ENCODE measurements at places on chromosomes 4 and X.

DNA sequence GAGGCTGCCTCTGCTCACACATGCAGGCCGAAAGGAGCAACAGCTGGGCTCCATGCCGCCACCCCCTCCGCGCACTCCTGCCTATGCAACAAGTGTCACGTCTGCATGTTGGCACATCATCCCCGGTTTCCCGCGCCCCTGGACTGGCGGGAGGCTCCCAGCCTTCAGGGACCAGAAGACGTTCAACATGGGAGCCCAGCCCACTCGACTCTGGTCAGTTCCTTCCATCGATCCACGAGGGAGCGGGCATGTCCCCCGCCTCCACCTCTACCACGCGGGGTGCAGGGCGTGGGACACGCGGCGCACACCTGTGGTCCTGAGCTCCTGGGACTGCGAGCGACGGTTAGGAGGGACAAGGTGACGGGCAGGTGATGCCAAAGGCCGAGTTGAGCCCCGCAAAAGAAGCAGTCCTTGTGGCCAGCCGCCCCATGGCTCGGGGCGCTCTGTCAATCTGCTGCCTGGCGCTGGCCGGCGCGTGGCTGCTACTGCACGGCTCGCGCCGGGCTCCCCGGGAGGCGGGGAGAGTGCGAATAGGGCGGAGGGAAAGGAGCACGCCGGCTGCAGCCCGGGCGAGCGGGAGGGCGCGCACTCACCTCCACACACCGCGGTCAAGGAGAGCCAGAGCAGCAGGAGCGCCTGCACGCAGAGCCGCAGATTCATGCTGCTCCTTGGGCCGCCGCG is 645 bp downstream of the APLN start:
- DNase-seq, result peak; percentile 20

DNA sequence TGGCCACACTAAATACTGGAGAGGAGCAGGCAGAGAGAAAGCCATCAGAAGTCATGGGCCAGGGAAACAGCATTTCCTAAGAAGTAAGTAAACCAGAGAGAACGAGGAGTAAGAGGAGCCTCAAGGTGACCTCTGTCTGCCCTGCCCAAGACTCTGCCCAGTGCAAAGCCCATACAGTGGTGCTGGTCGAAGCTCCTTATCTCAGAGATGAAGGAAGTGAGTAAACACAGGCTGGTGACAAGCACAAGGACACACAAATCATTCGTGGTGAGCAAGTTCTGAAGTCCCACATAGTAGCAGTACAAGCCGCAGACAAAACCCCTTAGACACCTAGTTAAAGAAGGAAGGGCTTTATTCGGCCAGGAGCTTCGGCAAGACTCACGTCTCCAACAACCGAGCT is 62.7 kb downstream of the DCTD start:
- DNase-seq, result no peak

DNA sequence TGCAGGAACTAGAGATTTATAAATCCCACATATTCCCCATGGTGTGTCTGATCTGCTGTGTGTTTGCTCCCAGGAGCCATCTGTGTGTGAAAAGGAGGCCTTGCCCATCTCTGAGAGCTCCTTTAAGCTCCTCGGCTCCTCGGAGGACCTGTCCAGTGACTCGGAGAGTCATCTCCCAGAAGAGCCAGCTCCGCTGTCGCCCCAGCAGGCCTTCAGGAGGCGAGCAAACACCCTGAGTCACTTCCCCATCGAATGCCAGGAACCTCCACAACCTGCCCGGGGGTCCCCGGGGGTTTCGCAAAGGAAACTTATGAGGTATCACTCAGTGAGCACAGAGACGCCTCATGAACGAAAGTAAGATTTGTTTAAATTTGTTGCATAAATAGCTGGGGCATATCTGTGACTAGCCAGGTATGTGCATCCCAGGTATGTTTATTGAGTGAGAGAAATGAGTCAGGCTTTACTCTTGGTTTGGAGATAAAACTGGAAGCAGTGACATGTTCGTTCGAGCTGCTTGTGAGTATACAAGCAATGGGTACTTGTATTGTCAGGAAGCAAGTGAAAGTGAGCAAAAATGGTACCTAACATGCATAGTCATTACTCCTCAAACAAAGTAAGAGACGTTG is 89.5 kb downstream of the PTTG2 start:
- DNase-seq, result no peak

GRCh38 chr4:15963576-15963975 is 601 bp upstream of the FGFBP2 start:
- no peak for DNase-seq

DNA sequence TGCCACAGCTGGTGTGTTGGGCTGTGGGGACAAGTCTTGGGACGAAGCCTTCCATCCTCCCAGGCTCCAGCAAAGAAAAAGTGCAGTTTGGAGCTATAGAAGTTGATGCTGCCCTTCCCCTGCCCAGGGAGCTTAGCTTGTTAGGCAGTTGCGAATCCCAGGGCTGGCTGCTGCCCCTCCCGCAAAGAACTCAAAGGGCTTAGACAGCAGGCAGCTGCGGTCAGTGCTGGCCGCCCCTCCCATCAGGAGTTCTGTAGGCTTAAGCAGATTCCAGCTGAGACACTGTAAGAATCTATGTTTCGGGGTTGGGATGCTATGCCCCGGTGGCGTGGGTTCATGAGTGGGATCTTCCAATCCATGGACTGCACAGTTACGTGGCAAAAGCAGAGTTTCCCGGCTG is 956.7 kb downstream of the GLUD2 start:
- no peak for DNase-seq

DNA sequence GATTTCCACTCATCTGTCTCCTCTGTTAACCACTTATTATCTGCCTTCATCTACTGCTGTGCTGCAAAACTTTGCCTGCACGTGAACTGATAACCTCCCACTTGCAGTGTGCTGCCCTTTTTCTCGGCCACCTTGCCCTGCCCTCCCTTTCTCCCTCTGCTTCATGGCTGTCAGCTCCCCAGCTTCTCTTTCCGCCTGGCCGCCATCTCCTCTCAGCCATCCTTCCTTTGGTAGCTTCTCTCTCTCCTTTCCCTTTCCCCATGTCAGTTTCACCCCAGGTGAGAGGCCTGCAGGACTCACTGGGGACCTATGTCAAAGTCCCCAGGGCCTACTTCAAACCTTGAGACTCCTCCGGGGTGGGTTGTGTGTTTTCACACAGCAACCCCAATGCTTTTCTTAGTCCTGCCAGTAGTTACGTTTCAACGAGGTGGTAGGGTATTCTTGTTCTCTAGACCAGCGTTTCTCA is 6.6 kb downstream of the MSL3 start:
- DNase-seq, result no peak

DNA sequence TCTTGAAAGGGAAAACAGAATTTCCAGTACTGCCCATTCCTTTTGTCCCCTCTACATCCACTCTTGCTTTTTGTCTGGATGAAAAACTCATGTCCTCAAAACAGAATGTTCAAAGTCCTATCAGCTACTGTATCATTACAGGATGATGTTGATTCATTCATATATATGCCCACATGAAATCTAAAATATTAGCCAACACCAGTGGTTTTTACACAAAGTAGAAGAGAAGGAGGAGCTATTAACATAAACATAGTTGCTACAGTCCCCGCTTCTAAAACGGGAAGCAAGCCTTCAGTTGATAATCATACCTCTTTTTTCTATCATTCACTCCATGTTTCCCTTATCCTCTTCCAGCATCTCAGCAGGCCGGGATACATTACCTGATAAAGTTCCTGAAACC is 7.7 kb upstream of the THOC2 start:
- DNase-seq, result no peak

DNA sequence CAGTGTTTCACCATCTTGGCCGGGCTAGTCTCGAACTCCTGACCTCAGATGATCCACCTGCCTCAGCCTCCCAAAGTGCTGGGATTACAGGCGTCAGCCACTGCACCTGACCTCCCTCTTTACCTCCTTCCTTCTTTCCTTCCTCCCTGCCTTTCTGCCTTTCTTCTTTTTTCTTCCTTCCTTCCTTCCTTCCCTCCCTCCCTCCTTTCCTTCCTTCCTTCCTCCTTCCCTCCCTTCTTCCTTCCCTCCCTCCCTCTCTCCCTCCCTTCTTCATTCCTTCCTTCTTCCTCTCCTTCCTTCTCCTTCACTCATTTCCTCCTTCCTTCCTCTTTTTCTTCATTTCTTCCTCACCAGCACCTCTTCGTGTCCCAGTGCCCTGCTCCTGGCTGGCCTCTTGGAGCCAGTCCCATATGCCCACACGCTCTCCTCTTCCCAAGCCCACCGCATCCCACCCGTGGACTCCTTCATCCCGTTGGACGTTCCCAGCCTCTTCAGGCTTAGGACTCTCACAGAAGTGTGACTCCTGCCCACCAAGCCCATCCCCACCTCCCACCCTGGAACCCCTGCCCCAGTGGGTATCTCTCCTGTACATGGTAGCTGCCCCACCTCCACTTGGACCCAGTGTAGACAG is 22.6 kb downstream of the CSF2RA start:
- DNase-seq, result no peak

GRCh38 chr4:80058740-80059139 is 14.3 kb downstream of the ANTXR2 start:
- no peak for DNase-seq

DNA sequence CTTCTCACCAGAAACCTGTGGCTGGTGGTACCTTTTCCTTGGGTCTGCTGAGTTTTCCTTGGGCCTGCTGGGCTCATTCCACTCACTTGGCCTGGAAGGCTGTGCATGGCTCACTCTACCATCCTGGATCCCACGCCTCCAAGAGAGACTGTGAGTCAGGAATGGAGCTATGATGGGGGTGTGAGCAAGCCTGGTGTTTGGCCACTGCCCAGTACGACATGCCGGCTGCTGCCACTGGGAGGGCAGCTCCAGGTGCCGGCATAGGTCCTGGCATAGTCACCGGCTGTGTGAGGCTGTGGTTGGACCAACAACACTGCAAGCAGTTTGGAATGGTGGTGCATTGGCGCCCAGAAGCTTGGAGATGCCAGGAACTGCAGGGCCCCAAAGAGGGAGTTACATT is 721.7 kb downstream of the PCDH18 start:
- no peak for DNase-seq

DNA sequence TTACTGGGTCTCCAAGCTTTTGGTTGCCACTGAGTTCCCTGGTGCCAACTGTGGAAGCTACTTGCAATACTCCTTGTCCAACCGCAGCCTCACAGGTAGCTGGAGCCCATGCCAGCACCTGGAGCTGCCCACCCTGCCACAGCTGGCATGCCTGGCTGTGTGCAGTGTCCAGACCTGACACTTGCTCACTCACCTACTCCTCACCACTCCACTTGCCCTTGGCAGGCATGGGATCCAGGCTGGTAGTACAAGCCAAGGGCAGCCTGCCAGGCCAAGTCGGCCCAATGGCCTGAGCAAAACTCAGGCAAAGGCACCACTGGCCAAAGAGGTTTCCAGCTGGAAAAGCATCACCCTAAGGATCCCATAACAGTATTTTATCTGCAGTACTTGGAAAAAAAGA is 246.3 kb downstream of the PDGFC start:
- DNase-seq, result no peak

- DNase-seq, result peak; percentile 97
Measured at GRCh38 chr4:175035905-175036304, 117.7 kb downstream of the ADAM29 start.

- DNase-seq, result peak; percentile 93
Measured at GRCh38 chrX:30659421-30659820, 6.2 kb downstream of the GK start.

DNA sequence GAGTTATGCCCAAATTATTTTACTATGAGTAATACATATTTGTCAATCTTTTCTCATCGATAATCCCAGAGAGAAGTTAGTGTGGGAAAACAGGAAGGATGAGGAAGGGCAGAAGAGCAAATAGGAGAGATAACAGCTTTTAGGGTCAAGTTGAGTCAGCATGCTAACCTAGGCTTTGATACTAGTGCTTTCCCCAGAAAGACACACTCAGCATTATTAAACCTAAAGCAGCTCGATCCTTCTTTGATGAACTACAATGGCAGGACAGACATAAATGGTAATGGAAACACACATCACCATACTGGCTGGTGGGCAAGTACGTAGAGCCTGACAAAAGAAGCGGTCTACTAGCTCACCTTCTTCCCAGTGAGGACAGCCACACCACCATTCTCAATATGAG is 20.5 kb downstream of the AIFM1 start:
- DNase-seq, result no peak

DNA sequence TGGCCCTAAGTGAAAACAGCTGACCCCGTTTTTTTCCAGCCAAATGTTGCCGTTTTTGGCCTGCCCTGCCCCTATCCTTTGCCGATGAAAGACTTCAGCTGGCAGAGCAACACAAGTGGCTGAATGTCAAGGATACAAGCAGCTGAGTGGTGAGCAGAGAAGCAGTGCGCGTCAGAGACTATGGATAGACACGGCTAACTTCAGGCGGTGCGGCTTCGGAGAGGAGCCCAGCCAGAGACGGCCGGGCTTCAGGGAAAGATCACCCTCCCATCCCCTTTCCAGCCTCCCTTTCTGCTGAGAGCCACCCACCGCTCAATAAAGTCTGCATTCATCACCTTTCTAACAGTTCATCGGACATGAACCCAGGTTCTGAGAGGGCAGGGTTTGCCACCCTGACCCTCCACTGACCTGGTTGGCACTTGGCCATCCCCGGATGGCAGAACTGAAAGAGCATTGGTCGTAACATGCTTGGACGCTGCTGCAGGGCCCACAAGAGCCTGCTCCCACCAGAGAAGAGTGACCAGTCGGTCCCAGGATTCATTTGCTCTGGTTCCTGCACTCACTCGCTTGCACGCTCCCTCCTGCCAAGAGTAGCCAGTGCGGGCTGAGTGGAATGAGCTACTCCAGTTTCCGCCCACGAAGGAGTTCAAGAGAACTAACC is 125.8 kb downstream of the PPEF1 start:
- no peak for DNase-seq

DNA sequence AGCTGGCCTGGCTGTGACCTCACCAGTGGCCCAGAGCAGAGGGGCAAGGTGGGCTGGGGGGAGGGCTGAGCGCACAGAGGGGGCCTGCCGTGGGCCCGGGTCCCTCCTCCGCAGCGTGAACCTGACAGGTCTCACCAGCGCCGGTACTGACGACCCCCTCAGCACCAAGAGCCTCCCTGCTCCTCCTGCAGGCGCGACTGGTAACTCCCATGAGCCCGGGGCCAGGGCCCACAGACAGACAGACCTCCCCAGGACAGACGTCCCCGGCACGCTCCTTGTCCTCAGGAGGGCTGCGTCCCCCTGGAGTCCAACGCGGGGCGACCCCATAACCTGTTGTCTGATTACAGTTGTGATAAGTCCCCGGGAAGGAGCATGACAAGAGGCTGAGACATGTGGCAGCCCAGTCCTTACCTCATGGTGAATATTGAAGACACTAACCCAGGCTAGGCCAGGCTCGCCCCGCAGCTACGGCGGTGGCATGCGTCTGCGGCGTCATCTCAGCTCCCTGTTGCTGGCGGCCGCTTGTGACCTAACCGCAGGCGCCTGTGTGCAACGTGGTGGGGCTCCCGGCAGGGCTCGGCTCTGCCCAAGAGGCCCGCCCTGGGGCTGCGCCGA is 8.5 kb downstream of the AKAP17A start:
- DNase-seq, result no peak

GRCh38 chr4:24816797-24817196 is 21.4 kb downstream of the SOD3 start:
- DNase-seq, result no peak

GRCh38 chr4:66071911-66072310 is 401.6 kb upstream of the EPHA5 start:
- no peak for DNase-seq

- peak; percentile 84 for DNase-seq
Measured at GRCh38 chr4:119138046-119138445, 2.4 kb downstream of the MYOZ2 start.

Data from iris pigment epithelial cell (primary cell).